ENCODE measurements at places on chromosomes 12 and 14.

DNA sequence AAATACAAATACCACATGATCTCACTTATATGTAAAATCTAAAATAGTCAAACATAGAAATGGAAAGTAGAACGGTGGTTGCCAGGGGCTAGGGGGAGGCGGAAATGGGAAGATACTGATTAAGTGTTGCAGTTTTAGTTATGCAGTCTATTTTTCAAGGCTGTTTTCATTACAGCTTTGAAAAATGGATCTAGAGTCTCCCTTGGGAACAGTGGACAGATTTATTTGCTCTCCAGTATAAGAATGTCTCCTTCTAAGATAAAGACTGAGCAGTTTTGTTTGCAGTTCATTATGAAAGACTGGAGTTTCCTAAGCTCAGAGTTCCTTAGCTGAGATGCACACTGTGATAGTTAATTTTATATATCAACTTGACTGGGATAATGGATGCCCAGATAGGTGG, 202.5 kb downstream of the KLHL28 start:
- no peak for DNase-seq

DNA sequence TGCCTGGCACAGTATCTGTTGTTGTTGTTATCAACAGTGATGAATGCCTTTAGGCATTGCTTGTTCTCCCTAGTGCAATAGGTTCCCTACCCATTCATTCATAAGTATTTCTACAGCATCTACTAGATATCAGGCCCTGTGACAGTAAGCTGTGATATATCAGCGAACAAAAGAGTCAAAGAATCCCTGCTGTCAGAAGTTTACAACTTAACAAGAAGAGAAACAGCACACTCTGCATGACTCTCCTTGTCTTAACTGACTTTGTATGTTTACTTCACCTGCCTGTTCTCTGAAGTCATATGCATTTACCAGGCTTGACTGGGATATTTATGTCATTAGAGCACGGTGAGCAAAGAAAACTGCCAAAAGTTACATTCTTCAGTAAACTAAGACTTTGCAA, 452.2 kb upstream of the RPL10L start:
- DNase-seq: no peak

GRCh38 chr12:62250671-62251608, 9.3 kb upstream of the USP15 start:
- DNase-seq: peak; percentile 44

- peak; percentile 58 for DNase-seq
Observed at GRCh38 chr12:113875691-113876090, 90.4 kb downstream of the RBM19 start.

DNA sequence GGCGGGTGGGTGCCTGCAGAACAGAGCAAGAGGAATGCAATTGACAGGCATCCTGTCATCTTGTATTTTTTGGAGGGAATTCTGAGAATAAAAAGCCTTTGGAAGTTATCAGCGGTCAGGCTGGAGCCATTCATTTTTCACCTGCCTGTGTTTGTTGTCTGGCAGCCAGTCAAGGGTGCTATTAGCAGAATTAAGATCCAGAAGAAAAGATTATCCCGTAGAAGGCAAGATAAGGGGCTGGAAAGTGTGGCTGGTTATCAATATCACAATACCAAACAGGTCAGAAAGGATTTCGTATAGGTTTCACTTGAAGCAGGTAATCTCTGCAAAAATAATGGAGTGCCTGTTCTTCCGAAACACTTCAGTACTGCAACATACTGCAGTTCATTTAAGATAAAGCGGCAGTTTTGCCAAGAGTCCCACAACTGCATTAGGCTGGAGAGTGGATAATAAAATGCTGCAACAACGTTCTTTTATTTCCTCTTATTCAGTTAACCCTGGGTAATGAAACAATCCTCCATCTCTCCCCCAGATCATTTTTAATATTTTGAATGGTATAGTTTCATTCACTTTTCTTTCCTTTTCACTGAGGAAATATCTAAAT, 171.2 kb upstream of the CDKN3 start:
- no peak for DNase-seq

GRCh38 chr14:92385561-92385960, 62.6 kb downstream of the SLC24A4 start:
- no peak for DNase-seq

GRCh38 chr12:122841544-122842321, 6.5 kb downstream of the HIP1R start:
- DNase-seq: peak; percentile 33

DNA sequence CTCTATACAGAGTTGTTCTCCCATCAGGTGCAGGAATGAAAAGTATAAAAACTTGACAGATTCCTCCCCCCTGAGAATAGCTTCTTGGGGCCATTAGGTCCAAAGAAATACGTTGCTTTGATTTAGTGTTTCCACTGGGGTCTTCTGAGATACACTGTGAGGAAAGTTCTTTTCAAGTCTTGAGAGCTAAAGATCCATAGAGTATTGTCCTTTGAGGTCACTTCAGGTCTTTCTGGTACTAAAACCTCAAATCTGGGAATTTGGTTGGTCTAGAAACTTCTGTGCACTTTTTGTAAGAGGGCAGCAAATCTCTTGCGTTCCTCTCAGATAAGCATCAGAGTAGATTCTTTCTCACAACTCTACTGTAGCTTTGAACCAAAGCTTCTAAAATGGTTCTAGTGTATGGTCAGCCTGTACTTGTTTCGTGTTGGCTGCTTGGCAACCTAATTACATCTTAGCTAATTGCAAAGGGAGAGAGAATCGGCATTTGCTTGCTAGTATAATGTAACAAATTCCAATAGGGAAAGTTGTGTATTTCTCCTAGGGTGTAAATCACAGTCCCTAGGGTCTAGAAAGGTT, 10.0 kb downstream of the SRSF5 start:
- no peak for DNase-seq
